ENCODE measurements at places on chromosomes 5 and 9.

DNA sequence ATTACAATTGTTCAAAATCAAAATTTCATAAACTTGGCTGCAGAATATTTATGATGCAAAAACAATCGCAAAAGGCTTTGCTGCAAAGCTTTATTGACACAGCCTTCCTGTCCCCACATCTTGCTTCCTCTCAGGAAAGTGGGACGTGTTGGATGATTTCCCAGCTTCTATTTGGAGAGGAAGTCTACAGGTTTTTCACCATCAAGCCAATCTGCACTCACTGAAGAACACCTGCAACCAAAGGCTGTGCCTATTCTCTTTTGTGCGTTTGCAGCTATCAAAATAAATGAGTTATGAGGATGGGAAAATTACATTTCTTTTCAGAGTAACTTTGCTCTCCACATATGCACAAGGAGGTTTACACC lies 214.4 kb downstream of the PLK2 start:
- no peak for DNase-seq

GRCh38 chr5:82560561-82560960 lies 282.4 kb upstream of the RPS23 start:
- DNase-seq, result no peak

- no peak for DNase-seq
Observed at GRCh38 chr9:124800306-124801259, 23.6 kb downstream of the OLFML2A start.

- DNase-seq, result no peak
Observed at GRCh38 chr9:86454701-86455615, 100.7 kb upstream of the TUT7 start.

- DNase-seq, result no peak
Observed at GRCh38 chr5:109929911-109930310, 240.2 kb downstream of the MAN2A1 start.

DNA sequence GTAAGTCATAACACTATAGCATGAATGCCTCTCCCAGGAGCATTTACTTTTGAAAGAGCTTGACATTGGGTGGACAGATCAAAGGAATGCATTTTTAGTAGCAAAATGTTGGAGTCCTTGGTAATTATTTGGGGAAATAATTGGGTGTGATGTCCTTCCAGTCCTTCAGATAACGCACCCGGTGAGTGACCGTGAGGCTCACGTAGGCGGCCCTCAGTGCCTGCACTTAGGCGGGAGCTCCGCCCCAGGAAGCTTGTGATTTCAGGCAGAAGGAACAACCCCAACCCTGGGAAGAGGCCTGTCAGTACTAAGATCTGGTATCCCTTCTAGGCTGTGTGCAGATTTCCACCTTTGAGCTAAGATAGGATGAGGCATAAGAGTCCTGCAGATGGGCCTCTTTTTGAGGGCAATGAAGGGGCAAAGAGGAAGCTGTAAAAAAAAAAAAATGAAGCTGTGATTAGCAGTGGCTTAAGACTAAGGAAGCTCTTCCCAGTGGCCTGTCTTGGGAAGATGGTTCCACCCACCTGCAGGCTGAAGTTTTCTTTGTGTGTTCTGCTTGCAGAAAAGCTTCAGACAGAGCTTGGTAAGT lies 14.9 kb downstream of the BTNL9 start:
- no peak for DNase-seq

DNA sequence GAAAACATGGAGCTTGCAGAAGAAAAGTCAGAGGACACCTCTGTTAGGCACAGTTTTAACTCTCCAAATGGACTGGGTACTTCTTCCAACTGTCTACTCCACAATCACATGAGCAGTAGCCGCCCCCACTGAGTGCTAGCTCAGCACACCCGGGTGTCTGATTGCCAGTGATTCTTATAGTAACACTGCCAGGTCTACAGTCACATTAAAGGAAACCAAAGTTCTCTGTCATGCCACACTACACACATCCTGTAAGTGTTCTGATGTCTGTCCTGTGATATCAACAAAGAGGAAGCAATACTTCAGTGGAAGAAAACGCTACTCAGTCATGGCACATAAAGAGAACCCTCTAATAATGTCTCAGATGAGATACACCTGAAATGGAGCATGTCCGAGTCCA lies at the start of gene HAVCR2:
Gene HAVCR2, minus strand, starts transcription at position 69 of the 400 bp plus-strand sequence. Its CDS starts 61 bp downstream, at position 8.
- no peak for DNase-seq

DNA sequence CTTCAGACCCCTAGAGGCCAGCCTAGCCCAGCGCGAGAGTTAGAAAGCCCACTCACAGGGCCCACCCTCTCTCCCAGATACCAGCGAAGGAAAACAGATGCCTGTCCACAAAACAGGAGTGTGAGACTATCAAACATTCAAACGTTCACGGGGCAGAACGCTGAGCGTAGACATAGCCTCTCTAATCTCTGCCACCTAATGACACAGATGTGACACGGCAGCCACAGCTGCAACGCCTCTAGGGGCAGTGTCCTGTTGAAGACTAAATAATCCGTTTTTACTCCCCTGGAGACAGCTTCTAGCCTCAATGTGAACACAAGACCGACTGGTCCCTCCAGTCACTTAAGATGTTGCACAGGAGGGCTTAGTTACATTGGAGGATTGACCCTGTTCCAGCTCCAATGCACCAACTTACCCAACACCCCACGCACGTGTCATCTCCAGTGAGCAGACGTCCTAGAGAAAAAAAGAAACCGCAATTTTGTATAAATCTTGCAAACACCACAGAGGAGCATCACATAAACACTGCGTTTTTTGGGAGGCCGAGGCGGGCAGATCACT lies 14.3 kb downstream of the DIPK1B start:
- DNase-seq, result no peak

DNA sequence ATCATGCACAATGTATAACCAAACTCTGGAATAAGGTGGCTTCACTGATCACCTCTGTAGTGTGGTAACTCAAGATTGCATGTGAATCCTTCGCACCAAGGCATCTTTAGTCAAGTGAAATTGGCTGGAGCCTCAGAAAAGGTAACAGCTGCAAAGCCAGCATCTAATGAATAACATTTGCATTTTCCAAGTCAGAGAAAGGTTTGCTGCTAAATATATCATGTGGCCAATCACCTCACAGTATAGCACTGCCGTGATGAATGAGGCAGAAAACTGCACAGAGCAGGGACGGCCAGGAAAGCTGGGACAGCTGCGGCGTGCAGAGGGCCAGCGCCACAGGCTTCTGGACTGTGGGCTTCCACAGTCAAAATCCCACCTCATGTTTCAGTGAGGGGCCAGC lies 18.5 kb downstream of the MRPS27 start:
- DNase-seq, result no peak

GRCh38 chr9:77896269-77896937 lies 135.2 kb downstream of the GNAQ start:
- DNase-seq, result no peak

DNA sequence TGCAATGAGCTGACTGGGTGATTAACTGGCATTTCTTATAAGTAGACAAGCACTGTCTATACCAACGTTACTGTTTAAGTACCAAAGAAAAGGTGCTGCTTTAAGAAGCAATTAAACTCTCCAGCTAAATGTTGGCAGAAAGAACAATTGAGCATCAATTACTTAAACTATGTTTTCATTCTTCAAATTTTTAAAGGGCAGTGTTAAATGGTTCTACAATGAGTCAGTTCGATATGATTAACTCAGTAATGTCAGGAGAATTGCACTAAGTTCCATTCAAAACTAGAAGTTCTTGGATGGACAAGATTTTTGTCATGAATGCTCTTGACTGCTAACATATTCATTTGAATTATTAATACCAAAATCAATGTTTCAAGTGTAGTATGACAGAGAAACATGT lies 593.7 kb downstream of the DNAH5 start:
- DNase-seq, result no peak

DNA sequence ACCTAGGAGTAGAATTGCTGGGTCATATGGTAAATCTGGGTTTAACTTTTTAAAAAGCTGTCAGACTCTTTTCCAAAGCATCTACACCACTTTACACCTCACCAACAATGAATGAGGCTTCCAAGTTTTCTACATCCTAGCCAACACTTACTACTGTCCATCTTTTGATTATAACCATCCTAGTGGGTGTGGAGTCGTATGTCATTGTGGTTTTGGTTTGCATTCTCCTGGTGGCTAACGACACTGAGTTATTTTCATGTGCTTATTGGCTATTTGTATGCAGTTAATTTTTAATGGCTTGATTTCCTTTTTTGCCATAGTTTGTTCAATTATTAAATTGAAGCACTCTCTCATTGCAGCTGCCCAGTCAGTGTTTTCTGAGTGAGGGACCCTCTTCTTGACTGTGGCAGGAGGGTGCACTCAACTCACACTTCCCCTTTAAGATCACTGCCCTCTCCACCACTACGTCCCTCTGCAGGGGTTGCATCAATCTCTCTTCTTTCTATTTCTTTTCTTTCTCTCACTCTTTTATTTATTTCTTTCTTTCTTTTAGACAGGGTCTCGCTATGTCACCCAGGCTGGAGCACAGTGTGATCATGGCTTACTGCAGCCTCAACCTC lies 182.3 kb downstream of the C9orf152 start:
- no peak for DNase-seq

Measured in left renal cortex interstitium (tissue), 4 donors.